ENCODE measurements at places on chromosomes 12 and 14. TPM values are rescaled to one million over a fixed set of nuclear protein-coding genes. Genes with fewer than 3 reads are reported as not detected.

The NINJ2 gene
- 0.42 TPM for total RNA-seq

The GLS2 gene
- 0.24 TPM for total RNA-seq

The FAM90A1 gene
- not detected for total RNA-seq

The FBRSL1 gene
- 111 TPM for total RNA-seq

The FERMT2 gene
- total RNA-seq = 38.3 TPM

The TSHR gene
- total RNA-seq = not detected

The RNASE1 gene
- total RNA-seq = not detected

The CD163 gene
- total RNA-seq = not detected

The TAS2R8 gene
- total RNA-seq = not detected

The TAS2R9 gene
- not detected for total RNA-seq

The EMP1 gene
- 39.9 TPM for total RNA-seq

The PGF gene
- 32.2 TPM for total RNA-seq

The ACOT4 gene
- total RNA-seq = 0.28 TPM
